ENCODE measurements at places on chromosomes 4 and X.

GRCh38 chr4:111031001-111031579, 408.2 kb upstream of the PITX2 start:
- no peak for DNase-seq

DNA sequence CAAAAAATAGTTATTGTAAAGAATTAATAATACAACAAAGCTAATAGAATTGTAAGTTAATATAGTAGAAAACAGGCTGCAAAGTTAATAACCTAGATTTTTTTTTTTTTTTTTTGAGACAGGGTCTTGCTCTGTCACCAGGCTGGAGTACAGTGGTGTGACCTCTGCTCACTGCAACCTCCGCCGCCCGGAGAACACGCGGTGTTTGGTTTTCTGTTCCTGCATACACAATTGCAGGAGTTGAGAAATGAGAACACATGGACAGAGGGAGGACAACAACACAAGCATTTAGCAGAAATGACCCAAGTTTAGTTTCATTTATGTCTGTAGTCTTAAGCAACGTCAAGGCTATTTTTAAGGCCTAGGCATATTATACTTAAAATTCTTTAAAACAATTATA, 145.9 kb upstream of the PCDH10 start:
- DNase-seq, result no peak

GRCh38 chrX:46953597-46953996, 41.4 kb downstream of the JADE3 start:
- no peak for DNase-seq

GRCh38 chr4:6352031-6352692, 82.5 kb downstream of the WFS1 start:
- DNase-seq, result no peak

DNA sequence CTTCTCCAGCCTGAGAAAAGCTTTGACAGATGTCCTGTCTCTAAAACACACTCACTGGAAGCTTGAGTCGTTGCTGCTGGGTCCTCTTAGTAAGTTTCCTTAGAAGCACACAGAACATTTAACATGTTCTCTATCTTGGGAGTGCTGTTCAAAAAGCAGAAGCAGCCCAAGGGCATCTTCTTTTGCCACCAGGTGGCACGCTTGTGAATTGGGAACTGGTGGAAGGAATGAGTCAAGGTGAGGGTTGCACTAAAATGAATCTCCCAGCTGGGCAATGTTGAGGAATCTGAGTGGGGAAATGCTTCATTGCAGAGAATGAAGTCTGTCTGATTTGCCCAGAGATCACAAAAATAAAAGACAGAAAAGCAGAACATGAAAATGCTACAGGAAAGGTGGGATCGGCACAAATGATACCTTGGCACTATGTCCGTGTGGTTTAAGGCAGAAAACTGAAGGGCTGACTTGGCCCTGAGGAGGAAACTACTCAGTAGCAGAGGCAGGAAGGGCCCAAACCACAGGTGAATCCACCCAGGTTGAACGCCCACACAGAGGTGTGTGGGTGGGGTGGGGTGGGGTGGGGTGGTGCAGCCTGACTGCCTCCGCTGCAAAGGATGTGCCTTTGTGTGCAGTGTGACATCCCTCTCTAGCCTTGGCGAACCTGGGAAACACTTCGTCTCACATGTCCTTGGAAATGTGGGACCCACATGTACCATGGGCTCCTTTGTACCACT, 26.0 kb downstream of the KIT start:
- peak; percentile 53 for DNase-seq

All from activated CD4-positive, alpha-beta T cell treated with anti-CD3 and anti-CD28 coated beads, Interleukin-2, Interleukin-6, amounts not matched to agents 100 ng/mL and 50 ng/mL, durations not matched to agents 16 hours and 8 hours (primary cell).